ENCODE measurements at places on chromosomes 5 and 9.

DNA sequence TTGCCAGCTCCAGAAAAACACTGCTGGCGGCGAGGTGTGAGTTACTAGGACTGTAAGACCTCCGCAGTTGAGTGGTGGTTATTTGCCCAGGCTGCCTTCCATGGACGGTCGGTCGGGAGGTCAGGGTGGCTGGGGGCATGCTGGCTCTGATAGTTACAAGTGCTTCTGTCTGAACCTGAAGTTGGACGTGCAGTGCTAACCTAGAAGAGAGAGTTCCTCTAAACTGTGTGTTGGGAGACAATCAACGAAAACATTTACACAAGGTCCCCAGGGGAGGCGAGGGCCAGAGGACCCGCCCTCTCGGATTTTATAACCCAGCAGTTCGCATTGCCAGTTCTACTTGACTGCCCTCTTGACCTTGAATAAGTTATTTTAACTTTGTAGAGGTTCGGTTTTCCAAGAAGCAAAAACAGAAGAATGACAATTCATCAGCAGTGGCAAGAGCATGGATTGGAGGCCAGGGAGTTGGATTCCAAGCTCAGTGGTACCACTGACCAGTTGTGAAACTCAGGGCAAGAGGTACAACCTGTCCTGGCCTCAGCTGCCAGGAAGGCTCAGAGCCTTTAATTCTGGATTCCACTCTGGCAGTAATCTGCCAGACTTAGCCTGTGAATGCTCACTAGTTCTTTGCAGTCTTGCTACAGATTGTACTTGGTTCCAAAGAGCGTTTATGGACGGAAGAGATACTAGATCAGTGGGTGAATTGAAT lies 28.7 kb upstream of the PDE8B start:
- no peak for DNase-seq

DNA sequence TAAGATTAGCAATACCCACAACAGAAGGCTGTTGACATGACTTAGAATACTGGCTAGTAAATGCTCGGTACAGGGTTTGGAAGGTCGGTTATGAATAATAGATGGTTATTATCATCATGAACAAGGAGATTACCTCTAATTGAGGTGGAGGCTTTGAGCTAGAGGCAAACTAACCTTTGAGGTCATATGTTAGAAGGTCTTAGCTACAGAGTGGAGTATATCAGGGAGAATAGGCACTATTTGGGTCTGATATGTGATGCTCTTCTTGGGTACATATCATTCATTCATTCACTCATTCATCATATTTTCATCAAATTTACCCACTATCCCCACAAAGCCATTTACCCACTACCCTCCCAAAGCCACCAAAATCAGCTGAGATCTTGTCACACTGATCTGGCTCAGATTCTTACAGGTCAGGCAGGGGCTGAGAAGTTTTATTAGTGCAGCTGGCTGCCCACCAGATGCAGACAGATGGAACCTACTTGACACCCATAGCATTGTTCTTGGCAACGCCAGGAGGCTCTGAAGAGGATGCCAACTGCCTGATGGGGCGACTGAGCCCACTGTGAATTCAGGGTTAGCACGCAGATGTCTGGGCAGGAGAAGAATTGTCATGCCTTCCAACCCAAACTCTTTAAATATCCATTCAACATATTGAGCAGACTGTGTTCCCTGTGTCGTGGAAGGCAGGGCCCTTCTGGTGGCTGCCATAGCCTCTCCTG lies 90.2 kb upstream of the SH3PXD2B start:
- no peak for DNase-seq

GRCh38 chr9:87678650-87679355 lies 47.1 kb upstream of the CTSL start:
- DNase-seq, result peak; percentile 34

DNA sequence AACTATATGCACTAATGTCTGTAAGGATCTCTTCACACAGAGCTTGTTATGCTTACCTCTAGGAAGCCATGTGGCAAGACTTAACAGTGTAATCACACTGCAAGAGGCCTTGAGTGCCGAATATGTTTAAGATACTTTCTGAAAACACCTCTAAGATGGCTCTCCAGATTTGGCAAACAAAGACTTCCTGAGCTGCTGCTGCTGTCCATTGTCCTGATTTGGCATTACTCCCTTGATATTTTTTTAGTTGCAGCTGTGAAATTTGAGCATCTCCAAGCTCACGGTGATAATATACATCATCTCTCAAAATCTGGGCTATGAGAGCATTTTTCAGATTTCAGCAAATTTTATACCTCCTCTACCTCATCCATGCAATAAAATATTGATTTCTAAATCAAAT lies 384.5 kb upstream of the CDH6 start:
- DNase-seq, result no peak

GRCh38 chr5:27705661-27706060 lies 667.3 kb upstream of the CDH9 start:
- no peak for DNase-seq

- DNase-seq, result no peak
These were observed 4.0 kb downstream of the TSLP start for GRCh38 chr5:111075520-111075919.

DNA sequence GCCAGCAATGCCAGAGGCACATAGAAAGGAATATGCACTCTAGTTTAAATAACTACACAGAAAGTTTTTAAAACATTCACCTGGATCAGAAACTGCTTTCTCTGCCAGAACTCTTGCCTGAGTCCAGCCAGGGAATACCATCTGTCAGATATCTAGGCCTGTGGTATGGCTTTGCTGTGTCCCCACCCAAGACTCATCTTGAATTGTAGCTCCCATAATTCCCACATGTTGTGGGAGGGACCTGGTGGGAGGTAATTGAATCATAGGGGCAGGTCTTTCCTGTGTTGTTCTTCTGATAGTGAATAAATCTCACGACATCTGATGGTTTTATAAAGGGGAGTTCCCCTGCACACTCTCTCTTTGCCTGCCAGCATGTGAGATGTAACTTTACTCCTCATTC lies 41.5 kb upstream of the KCNV2 start:
- no peak for DNase-seq

DNA sequence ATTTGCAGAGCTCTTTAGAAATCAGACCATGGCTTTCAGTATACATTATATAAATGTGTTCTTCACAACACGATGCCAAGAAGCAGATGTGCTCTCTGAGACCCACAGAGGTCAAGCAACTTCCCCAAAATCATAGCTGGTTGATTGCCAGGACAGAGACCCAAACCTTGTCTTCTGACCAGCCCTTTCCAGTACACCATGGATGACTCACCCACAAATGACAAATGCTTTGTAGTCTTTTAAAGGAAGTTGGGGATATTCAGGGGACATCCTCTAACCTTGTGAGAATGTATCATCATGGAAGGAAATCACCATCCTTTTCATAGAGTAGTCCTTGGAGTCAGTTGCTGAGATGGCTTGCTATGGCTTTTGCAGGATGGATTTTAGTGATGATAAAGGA lies 30.1 kb downstream of the ZNF462 start:
- DNase-seq, result no peak

DNA sequence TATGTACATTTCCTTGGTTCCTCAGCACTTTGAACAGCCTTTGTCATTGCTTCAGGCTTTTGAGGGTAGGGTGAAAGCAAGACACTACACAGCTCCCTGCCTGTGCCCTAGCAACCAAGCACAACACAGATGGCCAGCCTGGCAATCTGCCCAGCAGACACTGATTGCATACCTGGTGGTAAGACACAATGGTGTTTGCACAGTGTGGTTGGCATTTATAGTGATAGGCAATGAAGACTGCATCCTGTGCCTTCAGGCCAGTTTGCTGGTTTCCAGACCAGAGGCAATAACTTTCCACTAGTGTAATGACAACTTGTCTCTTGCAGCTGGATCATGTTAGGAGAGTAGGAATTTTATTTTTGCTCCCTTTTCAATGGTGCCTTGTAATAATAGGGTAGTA lies 144.5 kb upstream of the TNC start:
- DNase-seq, result no peak

DNA sequence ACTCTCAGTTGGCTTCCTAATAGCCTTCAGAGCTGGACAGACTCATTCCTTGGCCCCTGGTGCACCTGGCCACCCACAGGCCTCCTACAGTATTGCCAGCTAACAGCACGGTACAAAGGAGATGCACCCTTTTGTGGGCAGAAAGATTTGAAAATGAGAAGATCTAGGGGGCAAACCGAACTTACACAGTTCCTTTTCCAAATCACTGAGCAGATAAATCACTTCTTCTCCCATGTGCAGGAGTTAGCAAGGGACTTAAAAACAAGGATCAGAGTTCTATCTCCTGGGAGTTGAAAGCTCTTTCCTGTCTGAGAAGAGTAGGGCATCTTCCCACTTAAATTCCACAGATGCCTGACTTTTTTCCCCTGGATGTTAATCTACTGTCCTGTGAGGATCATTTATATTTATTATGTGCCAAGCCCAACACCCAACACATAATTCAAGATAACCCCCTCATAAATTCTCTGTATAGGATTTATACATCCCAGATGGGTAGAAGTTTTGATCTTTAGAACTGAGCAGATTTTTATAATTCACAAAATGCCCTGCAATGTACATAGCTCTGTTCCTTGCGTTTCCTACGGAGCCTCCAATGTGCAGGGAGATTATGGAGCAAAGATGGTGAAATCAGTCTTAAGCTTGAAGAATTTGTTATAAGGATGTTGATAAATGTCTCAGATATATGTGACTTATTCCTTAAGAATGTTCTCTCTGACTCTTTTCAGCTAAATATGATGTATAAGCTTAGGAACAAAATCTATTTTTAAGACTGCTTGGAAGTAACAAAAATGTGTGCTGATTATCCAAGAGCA lies 207.2 kb upstream of the DAPK1 start:
- no peak for DNase-seq

DNA sequence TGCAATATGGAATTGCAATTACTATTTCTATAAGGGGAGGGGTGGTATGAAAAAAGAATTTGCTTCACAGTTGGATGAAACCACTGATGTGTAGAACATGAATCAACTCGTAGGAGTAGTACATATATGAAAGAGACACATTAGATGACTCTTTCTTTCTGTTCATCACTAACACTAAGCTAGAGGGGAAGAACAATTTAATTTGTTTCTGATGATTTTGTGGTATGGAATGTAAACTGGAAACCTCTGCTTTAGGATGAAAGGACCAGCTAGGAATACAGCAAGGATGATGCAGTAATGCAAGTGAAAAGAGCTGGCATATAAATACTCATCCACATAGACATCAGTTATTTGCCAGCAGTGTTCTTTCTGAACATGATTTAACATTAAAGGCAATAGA lies 113.4 kb downstream of the PAPPA start:
- no peak for DNase-seq

DNA sequence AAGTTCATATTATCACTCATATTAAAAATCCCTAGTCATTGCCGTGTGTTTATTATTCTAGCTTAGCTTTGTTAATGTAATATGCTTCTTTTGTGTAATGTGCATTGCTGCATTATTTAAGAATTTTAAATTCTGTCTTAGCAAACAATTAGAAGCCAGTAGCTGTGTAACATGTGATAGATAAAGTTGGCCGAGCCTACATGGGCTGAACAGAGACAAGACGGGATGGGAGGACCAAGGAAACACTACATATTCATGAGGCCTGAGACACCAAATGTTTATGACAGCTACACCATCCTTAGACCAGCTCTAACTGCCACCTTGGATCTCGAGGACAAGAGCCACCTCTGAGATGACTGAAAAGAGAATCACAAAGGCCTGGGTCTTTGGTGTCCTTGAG lies 51.0 kb upstream of the COL15A1 start:
- DNase-seq, result no peak

DNA sequence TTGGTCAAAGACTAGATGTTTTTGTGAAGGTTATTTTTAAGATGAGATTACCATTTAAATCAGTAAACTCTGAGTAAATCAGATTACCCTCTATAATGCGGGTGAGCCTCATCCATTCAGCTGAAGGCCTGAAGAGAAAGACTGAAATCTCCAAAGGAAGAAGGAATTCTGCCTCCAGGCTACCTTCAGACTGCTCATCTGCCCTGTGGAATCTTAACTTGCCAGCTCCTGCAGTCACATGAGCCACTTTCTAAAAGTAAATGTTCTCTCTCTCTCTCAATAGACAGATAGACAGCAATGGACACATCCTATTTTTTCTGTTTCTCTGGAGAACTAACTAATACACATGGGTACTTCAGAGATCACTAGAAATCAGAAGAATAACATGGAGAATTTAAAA lies 182.8 kb downstream of the CFAP90 start:
- DNase-seq, result no peak

DNA sequence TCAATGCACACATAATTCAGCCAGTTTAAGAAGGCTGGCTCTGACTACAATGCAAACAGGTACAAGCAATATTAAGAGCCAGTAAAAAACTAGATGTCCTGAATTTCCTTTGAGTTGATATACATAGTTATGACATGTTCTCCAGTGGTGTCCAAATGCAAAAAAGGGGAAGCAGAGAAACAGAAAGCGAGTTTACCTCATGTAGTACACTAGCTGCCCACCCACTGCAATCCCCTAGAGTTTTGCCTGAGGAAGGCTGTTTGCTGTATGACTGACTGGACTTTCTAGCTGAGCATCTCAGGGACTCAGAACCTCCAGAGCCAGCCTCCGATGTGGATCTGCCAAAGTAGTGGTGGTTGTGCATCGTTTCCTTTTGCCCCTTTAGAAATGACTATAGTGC lies 44.8 kb upstream of the SLC1A3 start:
- no peak for DNase-seq

DNA sequence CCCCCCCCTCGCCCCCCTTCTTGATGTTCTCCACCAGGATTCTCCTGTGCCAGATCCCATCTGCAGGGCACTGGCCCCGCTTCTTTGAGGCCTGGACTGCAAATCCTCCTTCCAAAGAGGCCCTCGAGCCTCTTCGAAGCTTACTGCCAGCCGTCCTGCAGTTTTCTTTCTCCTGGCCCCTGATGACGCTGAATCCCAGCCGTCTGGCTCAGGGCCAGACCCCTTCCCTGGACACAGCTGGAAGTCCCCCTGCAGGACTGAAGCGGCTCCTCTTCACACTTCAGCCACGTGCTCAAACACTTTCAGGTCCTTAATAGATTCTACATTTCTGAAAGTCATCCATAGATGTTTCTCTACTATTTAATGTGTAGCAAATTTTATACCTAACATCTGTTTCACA lies 121.5 kb downstream of the EHMT1 start:
- no peak for DNase-seq

DNA sequence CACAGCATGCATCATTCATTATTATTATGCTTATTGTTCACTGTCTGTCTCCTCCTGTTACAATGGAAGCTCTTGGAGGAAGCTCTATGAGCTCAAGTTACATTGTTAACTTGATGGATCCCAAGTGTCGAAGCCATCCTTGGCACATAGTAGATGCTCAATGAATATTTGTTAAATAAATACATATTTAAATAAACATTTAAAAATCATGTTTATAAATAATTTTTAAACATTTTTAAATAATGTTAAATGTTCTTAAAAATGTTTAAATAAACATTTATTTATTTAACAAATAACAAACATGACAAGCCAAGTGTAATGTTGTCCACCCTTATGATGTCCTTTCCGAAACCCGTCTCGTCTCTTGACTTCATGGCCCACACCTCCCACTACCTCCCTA lies 69.5 kb downstream of the USP20 start:
- no peak for DNase-seq

- DNase-seq, result no peak
These were observed 10.2 kb downstream of the ZNF608 start for GRCh38 chr5:124736082-124736804.

Data from CD4-positive, alpha-beta T cell treated with Interleukin-12 subunit alpha and Interleukin-12 subunit beta, for 1 hour (primary cell).